ENCODE measurements at places on chromosomes 1 and 21. TPM values are rescaled to one million over a fixed set of nuclear protein-coding genes. Genes with fewer than 3 reads are reported as not detected.
A peak's percentile ranks its signal among the peaks of the same experiment; 100 is the strongest.

DNA sequence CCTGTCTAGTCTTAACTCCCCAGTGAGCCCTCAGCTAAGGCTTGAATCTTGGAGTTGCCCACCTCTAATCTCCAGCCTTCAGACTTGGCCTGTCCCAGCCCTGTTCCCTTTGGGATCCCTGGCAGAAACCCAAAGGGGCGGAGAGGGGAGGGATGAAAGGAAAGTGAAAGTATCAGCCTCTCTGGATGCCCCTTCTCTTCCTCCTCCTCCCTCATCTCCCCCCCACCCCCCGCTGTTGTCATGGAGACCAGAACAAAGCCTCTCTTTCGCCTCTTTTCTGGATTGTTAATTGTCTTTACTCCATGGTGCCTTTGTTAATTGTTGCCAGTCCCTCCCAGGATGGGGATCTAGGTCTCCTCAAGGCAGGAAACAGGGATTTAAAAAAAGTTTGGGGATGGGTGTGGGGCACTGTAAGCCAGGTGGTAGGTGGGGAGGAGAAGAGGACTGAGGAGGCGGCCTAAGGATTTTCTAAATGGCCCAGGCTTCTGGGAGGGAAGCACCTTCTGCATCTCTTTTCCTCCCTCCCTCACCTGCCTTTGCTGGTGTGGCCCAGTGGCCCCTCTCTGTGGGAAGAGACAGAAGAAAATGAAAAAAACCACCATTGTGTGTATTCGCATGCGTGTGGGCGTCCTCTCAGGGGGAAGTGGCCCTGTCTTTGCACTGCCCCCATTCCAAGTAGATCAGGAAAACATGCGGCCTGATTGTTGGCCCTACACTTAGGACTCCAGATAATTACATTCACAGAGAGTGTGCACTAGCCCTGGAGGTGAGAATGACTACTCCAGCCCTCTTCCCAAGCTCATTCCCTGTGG, 7.5 kb upstream of the SOX13 start:
- DNase-seq: peak; percentile 80

Gene USH2A
- 0.61 TPM for total RNA-seq

Gene PTPRC
- 11.5 TPM for total RNA-seq

Gene PODN
- total RNA-seq: 6.5 TPM

DNA sequence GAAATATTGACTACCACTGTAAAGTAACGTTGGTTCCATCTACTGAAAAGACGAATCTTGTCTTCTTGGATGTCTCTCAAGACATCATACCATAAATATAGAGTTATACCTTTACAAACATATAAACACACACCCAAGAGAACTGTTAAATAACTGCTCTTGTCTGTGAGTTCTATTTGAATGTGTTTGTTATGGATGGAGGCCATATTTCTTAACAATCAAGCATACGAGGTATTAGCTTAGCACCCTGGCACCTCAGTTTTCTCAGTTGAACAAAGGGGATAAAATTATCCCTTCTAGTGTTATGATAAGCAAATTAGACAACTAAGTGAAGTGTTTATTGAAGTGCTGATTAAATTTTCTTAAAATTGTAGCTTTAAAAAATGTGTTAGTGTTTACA, 336.6 kb upstream of the ZRANB2 start:
- DNase-seq: no peak

GRCh38 chr1:83017276-83017675, 981.7 kb downstream of the TTLL7 start:
- DNase-seq: no peak

Gene OR10Z1
- total RNA-seq: not detected

Gene S100B
- total RNA-seq: 225 TPM

GRCh38 chr1:181061891-181062835, 26.3 kb upstream of the IER5 start:
- DNase-seq: no peak

GRCh38 chr1:169100651-169101088, 5.8 kb upstream of the ATP1B1 start:
- no peak for DNase-seq

DNA sequence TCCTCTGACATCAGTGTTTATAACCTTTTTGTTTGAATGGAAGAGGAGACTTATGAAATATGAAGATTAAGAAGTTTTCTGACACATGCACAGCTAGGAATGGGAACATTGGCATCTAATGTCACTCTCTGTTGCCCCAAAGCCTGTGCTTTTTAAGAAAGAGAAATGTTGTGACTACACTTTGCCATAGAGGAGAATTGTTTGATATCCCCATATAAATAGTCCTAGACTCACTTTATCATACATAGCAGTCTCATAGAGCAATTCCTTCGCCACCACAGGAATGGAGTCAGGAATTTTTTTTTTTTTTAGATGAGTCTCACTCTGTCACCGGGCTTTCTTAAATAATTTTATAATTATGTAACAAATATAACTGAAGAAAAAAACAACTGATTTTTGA, 1.5 kb downstream of the KRTAP21-3 start:
- DNase-seq: no peak

GRCh38 chr1:12643785-12644184, at the start of gene AADACL4:
Gene AADACL4 (plus strand): TSS chr1:12644085. CDS start chr1:12644547, 462 bp downstream.
- no peak for DNase-seq

Gene TGFB2
- 59.7 TPM for total RNA-seq

DNA sequence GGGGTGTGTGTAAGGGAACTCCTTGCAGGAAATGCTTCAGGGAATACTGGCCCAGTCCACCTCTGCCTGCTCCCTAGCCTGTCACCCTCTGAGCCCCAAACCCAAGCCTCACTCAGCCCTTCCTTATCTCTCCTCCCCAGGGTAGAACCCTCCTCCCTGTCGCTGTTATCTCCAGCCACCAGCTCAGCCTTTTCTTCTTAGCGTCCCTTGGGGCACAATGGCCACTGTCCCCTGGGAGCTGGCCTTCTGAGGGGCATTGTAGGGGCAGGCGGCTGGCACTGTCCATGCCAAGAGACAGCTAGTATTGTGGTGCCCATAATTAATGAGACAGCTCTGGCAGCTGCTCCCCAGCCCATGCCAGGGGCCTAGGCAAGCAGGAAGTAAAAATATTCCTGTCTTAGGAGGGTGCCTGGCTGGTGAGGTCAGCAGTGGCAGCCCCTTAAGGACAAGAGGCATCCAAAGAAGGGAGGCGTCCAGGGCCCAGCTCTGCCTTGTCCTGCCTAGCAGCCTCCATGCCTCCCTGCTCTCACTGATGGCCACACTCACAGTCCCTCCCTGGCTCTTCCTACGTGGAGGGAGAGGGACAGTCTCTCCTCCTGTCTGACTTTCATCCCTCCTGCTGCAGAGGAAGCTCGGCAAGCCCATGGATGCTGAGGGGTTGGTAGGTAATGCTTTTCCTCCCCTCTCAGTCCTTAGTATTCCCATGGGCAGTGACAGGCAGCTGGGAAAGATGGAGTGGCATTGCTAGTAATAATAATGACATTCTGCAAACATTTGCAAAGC, 37.5 kb downstream of the KCNQ4 start:
- peak; percentile 85 for DNase-seq

Gene ALPL
- total RNA-seq: 10.6 TPM

DNA sequence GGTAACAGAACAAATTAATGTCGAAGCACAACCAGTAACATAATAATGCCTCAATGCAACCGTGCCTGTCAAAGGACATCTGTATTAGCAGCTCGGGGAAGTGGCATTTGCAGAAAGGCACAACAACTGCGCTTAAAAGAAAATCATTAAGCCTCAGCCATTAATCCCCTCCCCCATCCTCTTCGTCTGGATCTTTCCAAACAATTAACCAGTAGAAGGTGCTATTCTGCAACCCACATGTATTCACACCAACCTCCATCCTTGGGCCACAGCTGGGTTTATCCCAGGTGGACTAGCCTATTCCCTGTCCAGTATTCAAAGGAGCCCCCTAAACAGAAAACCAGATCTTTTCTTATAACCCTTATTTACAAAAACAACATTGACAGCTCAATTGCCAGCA, 2.6 kb downstream of the RERE start:
- no peak for DNase-seq

DNA sequence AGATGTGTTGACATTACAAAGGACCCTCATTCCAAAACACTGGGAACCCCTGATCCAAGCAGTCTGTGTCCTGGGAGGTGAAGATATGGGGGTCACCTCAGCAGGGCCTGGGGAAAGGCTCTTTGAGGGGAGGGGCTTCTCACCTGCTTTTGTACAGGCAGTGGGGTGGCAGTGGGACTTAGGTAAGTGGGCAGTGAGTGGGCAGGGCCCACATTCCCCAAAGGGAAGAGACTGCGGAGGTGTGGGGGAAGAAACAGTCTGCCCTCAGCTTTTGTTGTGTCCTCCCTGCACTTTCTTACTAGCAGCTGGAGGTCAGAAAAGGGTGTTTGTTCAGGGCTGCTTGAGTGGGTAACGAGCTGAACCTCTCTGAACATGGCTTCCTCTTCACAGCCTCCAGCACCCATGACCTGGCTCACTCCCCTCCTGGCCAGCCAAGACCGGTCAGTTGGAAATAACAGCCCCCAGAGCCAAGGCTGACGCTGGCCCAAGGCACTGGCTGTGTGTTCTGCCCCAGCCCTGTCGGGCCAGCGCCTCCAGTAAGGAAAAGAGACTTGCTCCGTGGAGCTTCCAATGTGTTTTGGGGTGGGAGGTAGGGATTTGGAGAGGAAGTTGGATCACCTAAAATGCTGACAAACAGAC, 173.5 kb downstream of the PSMG1 start:
- no peak for DNase-seq

- no peak for DNase-seq
Observed at GRCh38 chr1:59892841-59893811, 33.4 kb downstream of the CYP2J2 start.

Data from dorsolateral prefrontal cortex (tissue), 122 donors.